ENCODE measurements at places on chromosomes 4 and X.

- no peak for DNase-seq
Observed at GRCh38 chr4:144357975-144358374, 217.5 kb upstream of the GYPA start.

DNA sequence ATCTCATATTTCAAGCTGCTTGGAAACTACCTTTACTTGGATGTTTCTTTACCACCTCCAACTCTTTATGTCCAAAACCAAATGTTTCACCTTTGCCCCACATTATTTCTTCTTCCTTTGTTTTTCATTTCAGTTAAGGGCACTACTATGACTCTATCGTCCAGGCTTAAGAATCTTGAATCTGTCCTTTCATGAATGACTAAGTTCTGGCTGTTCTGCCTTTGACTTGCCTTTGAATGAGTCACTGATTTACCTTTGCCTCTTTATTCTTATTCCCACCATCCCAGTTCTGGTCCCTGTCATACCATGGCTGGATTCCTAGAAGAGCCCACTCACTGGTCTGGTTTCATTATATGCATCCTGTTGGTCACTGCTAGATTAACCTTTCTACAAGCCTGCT lies 30.6 kb upstream of the PLAC1 start:
- no peak for DNase-seq

- DNase-seq = no peak
Observed at GRCh38 chr4:25890571-25891485, 23.2 kb upstream of the SMIM20 start.

DNA sequence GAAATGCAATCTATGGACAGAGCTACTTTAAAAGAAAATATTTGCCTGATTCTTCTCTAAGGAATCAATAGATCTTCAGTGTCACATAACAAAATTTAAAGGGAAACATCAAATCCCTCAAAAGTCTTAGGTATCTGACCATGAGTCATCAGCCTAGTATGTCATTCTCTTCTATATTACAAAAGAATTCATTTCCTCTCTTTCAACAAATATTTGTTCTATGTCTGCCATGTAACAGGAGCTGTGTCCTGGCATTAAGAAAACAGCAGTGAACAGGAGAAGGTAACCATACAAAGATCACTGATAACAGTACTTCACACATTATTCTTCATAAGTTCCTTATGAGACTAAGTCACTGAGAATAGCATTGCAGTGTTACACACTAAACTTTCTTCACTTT lies 243.6 kb upstream of the DKK2 start:
- DNase-seq = no peak

DNA sequence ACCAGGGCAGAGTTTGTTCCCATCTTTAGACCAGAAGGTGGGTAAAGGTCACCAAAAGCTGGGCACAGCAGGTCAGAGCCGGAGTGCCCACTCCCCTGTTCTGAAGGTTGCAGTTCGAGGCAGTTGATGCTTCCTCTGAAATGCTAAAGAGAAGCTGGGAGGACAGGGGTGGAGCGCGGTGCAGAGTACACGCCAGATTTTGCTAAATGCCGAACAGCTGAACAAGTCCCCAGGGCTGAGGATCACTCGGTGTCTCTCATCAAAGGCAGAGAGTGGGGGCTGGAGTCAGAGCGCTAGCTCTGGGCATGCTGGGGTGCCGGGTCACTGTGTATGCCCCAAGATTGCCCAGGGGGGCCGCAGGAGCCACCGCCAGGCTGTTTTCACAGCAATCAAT lies 197.0 kb downstream of the BCOR start:
- DNase-seq = no peak

DNA sequence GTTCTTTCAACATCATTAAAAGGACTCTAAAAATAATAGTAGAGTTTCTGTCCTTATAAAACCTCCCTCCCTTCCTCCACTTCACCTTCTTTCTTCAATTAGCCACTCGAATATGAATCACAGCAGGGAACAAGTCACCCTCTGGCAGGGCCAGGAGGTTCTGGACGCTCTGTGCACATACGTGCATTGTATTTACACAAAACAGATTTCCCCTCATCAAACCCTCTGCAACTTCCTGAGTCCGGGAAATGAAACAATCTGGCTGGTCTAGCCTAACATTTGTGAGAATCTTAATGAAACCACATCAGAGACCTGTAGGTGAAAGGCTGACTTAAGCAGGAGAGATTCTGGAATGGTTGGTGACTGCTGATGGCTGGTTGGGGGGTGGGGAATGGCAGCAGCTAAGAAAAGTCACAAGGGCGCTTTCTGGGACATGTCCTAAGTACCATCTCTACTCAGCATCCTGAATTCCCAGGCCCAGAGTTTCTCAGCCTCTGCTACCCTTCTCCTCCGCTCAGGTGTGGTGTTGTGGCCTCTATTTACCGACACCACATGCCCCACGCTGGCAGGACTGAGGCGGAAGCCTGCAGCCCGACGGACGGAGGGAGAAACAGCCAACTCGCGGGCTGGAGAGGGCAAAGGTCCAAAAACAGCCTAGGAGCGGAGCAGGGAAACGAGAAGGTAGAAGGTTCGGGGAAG lies 1.0 kb downstream of the ZDHHC9 start:
- no peak for DNase-seq

DNA sequence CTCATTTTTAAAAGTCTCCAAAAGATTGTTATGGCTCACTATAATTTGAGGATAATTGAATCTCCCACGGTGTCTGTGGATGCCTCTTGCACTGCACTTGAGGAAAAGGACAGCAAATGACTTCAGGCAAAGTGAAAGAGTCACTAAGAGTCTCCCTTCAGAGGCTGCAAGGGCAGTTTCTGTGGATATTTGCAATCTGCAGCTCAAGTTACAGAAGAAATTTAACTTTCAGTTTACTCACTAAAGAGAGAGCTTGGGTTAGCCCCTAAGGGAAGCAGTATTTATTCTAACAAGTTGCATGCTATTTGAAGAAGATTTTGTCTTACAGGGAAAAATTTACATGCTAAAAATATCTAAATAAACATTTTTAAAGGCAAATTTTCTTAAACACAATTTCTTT lies 912.0 kb upstream of the TENM3 start:
- no peak for DNase-seq

DNA sequence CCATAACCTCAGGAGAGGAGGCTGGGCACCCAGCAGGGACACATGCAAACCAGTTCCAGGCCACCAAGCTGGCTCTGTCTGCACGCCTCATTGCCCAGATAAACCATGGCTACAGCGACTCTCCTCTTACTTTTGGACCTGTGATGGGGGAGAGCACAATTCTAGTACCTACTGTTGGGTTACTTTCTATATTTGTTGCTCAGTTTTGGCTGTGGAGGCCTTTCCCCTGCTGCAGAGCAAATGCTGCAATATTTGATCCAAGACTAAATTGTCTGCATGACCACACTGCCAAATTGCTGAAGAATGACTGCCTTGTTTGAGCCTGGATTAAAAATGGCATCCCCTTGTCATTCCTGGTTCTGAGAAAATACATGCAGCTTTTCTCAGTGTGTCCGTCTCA lies 253.5 kb downstream of the ARHGAP10 start:
- no peak for DNase-seq

GRCh38 chr4:173333658-173334084 lies 487 bp downstream of the HMGB2 start:
- no peak for DNase-seq

- DNase-seq = no peak
Observed at GRCh38 chrX:38561951-38562719, 793 bp downstream of the TSPAN7 start.

- no peak for DNase-seq
Observed at GRCh38 chr4:118396881-118397622, 44.2 kb upstream of the PRSS12 start.

- DNase-seq = no peak
Observed at GRCh38 chr4:152064753-152065152, 303.9 kb upstream of the GATB start.

- DNase-seq = no peak
Observed at GRCh38 chr4:138954428-138954827, 61.2 kb upstream of the NOCT start.

DNA sequence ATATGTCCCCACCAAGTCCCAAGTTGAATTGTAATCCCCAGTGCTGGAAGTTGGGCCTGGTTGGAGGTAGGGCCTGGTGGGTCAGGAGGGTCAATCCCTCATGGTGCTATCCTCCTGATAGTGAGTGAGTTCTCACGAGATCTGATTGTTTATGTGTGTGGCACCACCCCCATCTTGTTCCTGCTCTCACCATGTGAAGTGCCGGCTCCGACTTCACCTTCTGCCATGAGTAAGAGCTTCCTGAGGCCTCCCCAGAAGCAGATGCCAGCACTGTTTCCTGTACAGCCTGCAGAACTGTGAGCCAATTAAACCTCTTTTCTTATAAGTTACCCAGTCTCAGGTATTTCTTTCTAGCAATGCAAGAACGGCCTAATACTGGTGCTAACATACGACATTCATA lies 22.7 kb upstream of the TMEM33 start:
- no peak for DNase-seq

- no peak for DNase-seq
Observed at GRCh38 chrX:107629540-107629909, 1.2 kb downstream of the PRPS1 start.

DNA sequence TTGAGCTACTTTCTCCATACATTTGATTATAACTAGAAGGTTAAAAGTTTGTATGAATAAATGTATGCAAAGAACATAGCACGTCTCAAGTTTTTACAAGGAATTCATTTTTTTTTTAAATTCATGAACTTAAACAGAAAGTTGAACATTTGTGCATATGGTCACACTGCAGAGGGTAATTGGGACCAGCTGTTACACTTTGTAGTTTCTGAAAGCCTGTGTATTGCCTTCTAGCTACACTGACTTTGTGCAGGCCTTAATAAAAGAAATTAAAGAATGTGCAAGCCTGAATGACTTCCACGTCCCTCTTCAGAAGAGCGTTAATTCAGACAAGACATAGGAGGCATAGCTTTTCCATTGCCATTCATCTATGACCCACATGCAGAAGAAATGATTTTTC lies 153.1 kb upstream of the PCDH18 start:
- DNase-seq = no peak

GRCh38 chr4:2843941-2844584 lies 419 bp downstream of the ADD1 start:
- no peak for DNase-seq

DNA sequence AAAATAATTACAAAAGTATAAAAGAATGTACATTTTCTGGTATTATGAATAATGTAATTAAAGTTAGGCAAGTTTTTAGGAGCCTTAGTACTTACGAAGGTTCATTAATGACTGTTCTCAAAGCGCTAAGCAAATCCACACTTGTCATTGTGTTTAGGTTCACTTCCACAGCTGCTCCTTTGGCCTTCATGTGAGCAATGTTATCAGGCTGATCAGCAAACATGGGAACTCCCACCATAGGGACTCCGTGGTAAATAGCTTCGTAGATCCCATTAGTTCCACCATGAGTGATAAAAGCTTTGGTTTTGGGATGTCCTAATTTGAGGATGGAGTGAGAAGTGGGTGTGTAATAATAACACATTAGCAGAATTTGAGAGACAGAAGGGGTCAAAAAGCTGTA lies 45.1 kb downstream of the UGT2A2 start:
- DNase-seq = no peak

Data from AG04450 (cell line).